ENCODE measurements at places on chromosomes 4 and X. TPM values are rescaled to one million over a fixed set of nuclear protein-coding genes. Genes with fewer than 3 reads are reported as not detected.

The TLR1 gene
- 6.9 TPM for total RNA-seq

The ADH7 gene
- total RNA-seq = not detected

GRCh38 chr4:105556206-105556605 lies 3.8 kb downstream of the ARHGEF38 start:
- no peak for DNase-seq

DNA sequence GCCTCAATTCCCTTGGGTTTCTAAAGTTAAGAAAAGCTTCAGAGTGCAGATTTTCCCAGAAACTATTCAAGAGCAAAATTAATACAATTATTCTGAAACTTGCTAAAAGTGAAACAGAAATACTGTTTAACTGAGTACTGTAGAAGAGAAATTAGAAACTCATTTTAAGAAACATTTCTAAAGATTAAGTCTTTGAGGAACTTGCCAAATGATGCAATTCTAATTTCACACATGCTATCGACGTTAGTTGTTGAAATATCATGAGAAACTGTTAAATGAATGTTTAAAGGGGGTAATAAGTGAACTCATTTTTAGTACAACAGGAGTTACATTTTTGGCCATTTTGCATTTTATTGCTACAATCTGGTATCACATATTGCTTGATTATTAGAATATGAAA lies 125.3 kb upstream of the MAOA start:
- DNase-seq = no peak

Measured in left cardiac atrium (tissue), 4 donors.